ENCODE measurements at places on chromosomes 6 and 20.

GRCh38 chr6:166569206-166569605 is 17.3 kb downstream of the RAMACL start:
- DNase-seq, result no peak

GRCh38 chr6:108838101-108838717 is 10.0 kb upstream of the ARMC2 start:
- DNase-seq, result no peak

DNA sequence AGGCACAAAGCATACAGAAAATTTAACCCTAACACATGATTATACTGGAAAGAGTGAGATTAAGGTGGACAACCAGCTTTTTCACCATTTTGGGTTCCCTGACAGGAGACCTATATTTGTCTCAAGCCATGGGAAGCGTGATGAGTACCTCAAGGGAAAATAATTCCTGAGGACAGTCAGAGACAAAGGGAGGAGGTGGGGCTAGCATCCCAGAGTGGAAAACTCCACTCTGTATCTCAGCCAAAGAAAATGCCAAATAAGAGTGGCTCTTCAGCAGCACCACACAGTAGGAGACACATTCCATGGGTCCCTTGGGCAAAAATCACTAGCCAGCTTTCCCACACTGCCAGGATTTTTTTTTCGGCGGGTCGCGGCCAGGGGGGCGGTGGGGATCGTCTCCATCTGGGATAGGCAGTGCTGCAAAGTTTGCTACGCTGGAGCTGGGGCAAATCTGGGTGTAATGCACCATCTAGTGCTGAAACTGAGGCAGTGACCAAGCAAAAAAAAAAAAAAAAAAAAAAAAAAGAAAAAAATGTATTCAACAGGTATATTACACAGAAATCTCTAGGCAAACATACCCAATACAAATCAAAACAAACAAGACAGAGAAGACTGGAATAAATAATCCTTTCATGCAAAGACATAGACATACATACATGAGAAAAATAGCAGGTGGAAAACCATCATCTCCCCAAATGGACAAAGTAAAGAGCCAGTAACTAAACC is 77.3 kb upstream of the SLC35F1 start:
- no peak for DNase-seq

- no peak for DNase-seq
Observed at GRCh38 chr6:920512-920911, 227.6 kb upstream of the EXOC2 start.

DNA sequence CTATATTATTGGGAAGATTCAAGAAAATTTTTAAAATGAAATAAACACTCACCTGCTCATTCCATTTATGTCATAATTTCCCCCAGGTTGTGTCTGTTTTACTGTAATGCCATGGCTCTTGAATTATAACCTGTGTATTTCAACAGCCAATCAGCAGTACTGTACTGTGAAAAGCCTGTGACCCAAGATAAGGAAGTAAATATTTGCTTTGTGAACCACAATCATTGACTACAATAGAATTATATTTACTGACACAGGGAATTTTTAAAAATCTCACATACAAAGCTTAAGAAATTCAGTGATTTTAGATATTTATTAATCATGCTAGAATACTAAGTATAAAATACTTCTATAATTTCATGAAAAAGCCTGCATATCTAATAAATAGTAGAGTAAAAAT is 6.0 kb downstream of the RGS17 start:
- DNase-seq, result no peak

DNA sequence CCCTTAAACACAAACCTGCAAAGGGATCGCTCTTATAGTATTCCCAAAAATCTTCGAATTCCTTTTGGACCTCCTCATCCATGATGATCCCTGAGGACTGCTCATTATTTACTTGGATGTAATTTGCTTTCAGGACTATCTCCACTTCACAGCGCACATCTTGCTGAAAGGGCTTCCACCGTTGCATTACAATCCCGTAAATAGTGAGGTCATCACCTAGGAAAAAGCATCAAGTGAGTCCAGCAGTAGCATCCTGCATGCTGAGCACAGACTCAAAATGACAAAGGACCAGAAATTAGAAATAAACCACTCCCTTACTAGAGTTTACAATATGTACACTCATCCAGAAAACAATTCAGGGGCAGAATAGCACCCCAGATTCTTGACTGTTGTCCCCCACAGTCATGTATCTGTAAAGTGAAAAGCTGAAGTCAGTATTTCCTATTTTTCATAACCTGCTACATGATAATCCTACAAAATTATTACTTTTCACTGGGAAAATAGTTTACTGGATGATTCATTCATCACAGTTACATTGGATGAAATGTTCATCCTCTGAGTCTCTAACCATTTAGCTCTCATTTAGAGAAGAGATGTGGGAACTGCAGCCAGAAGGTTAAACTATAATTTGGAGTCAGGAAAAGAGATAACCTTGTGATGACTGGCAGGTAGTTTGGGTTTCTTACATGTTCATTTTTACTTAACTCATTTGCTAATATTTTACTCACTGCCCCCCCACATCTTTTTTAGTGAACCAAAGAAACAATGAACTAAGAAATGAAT is 17.2 kb downstream of the MCM9 start:
- DNase-seq, result no peak

DNA sequence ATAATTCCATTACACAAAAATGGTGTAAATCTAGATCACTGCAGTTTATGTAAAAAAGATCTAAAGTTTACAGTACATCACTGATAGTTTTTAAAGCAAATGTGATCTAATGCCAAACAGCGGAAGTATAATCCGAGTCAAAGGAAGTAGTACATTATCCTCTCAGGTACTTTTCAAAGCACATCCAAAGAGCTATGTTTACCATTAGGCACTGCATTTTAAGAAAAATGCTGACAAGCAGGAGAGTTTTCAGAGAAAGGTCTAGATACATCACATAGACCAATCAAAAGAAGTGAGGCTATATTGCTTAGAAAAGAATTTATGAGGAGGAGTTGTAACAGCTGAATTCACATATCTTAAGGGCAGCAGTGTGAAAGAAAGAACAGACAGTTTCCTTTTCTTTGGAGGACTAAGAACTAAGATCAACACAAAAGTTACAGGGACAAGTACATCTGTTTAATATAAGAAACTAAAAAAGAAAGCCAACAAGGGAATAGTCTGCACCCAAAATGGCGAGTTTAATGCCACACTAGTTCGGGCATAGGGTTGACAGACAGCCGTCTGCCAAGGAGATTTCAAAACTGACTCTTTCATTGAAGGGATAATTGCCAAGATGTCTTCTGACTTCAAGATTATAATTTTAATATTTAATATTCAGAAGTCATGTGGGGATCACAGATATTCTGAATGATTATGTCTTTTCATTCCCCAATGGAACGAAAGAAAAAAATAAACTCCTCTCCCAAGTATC is 1.4 kb downstream of the ZNF184 start:
- no peak for DNase-seq

DNA sequence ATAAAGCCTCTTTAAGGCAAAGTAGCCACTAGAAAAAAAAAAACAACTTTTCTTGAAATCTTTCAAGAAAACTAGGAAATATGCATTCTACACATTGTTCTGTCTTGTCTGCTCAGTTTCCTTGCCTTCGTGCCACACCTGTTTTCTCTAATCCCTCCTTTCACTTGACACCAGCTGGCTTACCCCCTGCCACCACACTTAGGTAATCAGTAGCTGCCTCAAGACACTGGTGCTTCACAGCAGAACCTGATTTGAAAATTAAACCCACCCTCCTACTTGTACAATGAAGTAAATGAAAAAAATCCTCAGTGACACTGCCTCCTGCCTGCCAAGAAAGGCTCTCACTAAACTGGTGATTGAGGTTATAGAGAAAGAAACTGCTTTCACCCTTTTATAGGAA is 45.8 kb upstream of the SCML4 start:
- DNase-seq, result no peak

DNA sequence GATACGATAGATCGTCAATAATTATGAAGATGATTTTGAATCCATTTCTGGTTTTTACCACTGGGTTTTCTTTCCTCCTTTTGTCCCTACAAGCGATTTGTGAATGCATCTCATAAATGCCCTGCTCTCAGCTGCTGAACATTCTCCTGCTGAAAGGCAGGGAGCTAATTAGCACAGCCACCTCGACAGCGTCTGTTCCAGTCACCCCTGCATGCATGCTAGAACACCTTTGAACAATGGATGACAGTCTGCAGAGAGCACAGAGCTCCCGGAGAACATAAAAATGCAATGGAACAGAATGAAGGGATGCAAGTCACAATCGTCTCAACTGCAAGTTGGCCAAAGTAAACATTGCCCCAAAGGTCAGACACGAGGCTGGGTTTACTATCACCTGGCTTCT is 105.8 kb downstream of the SLC35B3 start:
- no peak for DNase-seq

DNA sequence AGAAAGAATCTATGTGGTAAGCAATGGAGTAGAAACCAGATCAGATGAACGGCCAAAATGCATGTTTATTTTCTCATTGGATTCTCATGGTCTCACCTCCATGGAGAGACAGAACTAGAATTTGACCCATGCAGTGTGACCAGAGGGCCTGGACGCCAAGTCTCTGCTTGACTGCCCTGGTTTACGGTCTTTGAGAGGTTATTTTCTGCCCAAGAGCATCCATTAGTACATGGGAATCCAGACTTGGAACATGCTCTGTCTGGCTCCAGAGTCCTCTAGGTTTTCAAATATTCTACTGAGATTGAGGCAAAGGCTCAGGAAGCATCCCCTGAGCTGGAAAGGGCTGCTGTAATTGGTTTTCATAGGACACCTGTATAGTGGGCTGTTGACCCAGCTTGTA is 45.5 kb upstream of the UST start:
- no peak for DNase-seq

DNA sequence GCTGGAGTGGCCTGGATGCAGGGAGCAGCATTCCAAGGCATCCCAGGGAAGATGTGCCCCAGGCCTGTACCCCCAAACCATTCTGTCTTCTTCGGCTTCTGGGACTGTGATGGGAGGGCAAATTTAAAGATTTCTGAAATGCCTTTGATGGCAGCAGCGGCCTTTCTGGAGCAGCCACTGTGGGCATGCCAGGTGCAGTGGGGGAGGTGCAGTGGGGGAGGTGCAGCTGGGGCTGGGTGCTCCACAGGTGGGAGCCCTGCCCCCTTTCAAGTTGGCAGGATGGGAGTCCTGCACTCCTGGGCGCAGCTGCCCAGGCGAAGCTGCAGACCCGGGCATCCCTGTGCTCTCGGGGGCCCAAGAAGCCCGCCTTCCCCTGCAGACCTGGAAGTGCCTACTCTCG is 293.5 kb upstream of the MOCS1 start:
- no peak for DNase-seq

DNA sequence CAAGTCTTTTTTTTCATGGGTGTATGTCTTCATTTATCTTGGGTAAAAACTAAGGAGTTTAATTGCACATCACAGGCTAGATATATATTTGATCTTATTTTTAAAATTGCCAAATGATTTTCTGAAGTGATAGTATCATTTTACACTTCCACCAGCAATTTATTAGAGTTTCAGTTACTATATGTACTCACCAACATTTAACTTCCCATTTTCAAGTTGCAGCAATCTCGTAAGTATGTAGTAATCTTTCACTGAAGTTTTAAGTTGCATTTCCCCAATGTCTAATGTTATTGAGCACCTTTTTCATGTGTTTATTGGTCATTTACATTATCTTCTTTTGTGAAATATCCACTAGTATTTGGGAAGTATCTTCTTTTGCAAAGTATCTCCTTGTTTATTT is 277.4 kb upstream of the CNR1 start:
- DNase-seq, result no peak

GRCh38 chr6:2782825-2783187 is 17.6 kb downstream of the WRNIP1 start:
- no peak for DNase-seq

Data from sciatic nerve (tissue), 2 donors.